ENCODE measurements at places on chromosomes 1 and 21.

DNA sequence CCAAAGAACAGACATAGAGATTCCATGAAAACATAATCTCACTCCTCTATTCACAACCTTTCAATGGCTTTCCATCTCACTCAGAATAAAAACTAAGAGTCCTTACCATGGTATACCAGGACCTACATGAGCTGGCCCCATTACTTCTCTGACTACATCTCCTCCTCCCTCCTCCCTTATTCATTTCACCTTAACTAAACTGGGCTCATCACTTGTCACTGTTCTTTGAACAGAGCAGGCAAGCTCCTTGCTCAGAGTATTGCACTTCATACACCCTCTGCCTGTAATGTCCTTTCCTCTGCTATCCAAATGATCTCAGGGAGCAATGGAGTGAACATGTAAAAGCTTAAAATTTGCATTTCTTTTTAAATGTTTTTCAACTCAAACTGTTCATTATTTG, 142.0 kb downstream of the MRPL39 start:
- DNase-seq: no peak

DNA sequence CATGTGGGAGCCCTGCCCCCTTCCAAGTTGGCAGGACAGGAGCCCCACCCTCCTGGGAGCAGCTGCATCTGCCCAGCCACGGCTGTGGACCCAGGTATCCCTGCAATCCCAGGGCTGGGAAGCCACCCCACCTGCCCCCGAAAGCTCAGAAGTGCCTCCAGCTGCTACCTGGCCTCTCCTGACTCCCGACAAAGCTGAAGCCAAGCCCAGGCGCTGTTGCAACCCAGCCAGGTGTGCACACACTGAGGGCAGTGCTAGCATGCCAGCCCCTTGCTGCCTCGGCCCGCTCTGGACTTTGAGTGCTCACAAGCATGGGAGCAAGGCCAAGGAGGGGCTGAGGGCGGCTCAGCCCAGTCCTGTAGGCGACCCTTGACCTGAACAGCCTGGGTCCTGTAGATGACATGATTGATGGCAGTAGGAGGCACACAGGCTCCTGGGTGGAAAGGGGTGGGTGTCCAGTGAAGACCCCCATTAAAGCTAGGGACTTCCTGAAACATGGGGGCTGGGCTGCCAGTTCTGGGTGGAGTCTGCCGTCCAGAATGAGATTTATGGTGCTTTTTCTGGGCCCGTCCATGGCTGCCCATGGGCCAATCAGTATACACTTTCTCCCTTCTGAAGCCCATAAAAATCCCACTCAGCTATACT, 2.8 kb upstream of the SSU72 start:
- DNase-seq: no peak

GRCh38 chr1:235511470-235512240, 7.4 kb upstream of the B3GALNT2 start:
- DNase-seq: no peak

DNA sequence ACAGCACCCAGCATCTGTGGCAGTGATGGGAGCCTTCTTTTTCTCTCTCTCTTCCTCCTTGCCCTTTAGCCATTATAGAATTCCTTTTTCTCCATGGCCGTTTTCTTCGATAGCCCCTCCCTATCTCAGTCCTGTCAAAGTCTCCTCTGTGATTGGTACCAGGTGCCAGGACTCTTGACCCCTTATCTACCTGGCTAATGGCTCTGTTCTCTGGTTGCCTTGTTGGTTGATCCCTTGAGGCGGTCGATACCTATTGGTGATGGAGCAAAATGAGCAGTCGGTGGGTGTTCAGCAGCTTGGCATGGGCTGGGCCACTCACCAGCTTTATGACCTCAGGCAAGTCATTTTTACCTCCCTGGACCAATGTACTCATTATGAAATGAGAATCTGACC, 2.0 kb downstream of the ATF3 start:
- no peak for DNase-seq

DNA sequence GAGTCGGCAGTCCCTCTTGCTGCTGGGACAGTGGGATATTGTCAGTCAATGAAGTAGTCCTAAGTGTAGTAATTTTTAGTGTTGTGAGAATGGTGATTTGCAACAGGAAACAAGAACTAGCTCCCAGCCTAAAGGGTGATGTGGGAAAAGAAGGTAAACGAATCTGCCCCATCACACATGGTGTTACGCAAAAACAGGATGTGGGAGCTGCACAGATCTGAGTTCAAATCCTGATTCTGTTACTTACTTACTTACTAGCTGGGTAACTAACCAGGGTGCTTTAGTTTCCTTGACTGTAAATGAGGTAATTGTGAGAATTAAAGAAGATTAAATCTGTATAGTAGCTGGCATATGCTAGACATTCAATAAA, 22.3 kb downstream of the NAV1 start:
- no peak for DNase-seq

DNA sequence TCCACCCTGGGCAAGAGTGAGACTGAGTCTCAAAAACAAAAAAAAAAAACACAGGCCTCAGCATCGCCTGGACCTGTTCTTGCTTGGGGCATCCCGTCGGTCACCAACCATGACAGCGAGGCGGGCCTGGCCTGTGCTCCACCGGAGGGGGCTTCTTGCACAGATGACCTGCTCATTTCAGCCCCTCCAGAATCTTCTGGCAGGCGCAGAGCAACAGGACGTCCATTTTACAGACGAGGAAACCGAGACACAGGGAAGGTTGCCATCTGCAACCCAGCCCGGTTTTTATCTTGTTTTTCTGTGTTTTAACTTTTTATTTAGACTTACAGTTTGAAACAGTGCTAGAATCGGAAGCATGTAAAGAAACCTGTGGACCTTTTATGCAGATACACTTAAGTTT, 918 bp downstream of the CSTB start:
- no peak for DNase-seq

DNA sequence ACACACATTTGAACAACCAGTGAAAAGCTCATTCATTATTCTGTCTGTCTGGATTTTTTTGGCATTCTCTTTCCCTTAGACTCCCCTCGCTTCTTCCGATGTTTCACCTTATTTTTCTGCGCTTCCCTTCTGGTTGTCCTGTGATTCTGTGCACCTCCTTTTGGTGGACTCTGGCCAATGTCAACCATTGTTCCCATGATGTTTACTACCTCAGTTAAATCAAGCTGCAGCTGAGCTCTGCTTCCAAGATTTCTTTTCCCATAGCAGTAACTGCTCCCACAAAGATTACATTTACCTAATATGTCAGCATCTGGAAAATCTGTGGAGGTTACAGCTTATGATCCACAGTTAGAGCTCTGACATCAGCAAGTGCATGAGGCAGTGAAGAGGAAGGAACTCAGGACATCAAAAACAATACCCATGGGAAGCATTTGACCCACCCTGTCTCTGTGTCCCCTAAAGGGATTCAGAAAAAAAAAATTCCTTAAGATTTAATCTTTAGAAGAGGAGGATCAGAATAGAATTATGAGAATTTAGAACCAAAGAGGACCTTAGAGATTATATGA, 69.9 kb upstream of the ADAMTS5 start:
- DNase-seq: no peak

DNA sequence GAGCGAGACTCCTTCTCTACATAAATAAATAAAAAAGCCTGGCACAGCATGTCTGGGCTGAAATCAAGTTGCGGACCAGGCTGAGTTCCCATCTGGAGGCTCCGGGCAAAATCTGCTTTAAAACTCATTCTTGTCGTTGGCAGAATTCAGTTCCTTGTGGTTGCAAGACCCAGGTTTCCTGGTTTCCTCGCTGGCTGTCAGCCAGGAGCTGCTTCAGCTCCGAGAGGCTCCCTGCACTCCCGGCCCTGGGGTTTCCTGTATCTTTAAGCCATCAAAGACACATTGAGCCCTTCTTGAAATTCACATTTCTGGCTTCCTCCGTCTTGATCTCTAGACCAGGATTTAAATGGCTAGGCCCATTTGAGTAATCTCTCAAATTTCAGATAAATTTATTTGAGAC, 20.6 kb upstream of the SCCPDH start:
- no peak for DNase-seq

GRCh38 chr1:114352797-114353196, 158.2 kb downstream of the TRIM33 start:
- DNase-seq: no peak

GRCh38 chr1:85184245-85184644, 16.6 kb downstream of the SYDE2 start:
- no peak for DNase-seq

GRCh38 chr1:246705368-246705767, 18.8 kb upstream of the SCCPDH start:
- DNase-seq: no peak

DNA sequence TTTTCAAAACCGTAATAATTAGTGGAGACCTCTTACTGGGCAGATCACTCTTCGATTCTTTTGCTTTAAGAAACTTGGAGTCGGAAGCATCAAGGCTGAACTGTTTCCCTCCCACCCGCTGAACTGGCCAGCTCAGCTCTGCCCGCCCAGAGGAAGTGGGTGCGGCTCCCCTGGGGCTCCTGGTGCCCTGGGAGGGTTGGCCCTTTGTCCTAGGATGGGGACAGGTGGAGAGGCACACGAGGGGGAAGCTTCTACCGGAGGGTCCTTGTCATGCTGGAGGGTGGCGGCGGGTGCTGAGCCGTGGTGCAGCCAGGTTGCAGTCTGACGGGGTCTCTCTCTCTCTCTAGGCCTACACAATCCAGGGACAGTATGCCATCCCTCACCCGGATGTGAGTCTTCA, 64.3 kb upstream of the COL6A1 start:
- no peak for DNase-seq

GRCh38 chr1:3461238-3461933, 6.9 kb downstream of the ARHGEF16 start:
- DNase-seq: no peak

DNA sequence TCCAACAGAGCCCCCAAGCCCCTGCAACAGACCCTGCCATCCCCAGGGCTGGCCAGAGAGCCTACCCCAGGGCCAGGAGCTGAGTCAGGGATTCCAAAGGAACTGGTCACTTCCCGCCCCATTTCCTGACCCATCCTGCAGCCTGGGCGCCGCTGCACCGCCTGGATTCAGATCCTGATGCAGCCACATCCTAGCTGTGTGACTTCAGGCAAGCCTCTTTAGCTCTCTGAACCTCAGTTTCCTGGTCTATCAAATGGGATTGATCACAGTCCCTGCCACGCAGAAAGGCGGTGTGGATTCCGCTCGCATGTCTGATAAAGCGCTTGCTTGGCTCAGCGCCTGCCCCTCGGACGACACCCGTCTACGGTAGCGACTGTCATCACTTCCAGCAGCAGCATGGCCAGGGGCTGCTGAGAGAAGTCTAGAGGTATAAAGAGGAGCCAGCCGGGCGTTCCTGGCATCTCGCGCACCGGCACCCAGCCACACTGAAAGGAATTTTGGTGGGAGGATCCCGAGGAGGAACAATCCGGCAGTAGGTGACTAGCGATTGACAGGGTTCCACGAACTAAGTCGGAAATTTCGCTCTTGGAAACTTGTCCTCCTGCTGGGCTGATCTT, 10.1 kb downstream of the EPHA2 start:
- no peak for DNase-seq

- no peak for DNase-seq
These were observed 41.9 kb downstream of the NPHP4 start for GRCh38 chr1:5950201-5950895.

DNA sequence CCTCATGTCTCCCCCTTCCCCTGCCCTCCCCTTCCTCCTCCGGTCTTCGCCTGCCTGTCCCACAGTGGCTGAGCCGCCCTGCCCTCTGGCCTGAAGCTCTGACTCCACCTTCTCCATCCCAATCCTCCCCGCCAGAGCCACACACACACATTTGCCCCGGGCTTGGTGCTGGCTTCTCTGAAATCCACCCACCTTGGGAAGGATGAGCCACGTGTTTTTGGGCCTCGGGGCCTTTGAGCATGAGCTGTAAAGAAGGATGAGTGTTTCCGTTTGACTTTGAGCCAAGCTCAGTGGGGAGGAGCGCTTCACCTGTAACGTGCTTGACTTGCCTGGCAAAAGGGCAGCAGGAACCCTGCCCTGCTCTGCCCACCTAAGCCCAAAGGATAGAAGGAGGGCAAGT, 295.1 kb downstream of the SIPA1L2 start:
- DNase-seq: no peak

DNA sequence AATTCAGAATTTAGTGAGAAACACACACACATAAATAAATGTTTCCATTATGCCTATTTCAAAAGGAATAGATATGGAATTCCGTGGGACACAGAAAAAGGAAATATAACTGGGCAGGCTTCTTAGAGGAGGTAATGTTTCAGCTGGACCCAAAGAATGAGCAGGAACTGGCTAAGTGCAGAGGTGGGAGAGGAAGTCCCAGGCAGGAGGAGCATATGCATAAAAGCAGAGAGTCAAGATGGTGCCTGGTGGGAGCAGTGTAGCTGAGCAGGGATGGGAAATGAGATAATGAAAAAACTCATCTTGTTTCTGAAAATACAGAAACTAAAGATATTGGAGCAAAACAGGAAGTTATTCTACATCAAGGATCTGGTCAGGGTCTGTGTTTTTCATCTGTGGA, 115.2 kb upstream of the MAGI3 start:
- DNase-seq: no peak

GRCh38 chr1:46315669-46316403, 12.3 kb downstream of the UQCRH start:
- no peak for DNase-seq

DNA sequence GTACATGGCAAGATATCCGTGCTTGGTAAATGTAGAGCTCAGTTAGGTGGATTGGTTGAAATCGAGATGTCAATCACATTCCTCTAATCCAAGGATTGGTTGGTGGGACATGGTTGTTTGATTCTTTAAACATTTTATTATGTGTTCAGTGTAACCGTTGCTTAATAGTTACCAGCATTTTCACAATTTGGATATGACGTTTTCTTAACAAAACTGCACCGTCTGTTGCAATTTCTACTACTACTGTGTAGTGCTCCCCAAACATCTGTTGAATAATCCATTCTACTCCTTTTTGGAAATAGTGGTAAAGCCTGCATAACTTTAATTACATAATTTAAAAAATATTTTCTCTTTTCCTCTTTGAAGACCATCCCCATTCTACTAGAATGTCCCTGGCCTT, 16.3 kb downstream of the OR2B11 start:
- DNase-seq: no peak

DNA sequence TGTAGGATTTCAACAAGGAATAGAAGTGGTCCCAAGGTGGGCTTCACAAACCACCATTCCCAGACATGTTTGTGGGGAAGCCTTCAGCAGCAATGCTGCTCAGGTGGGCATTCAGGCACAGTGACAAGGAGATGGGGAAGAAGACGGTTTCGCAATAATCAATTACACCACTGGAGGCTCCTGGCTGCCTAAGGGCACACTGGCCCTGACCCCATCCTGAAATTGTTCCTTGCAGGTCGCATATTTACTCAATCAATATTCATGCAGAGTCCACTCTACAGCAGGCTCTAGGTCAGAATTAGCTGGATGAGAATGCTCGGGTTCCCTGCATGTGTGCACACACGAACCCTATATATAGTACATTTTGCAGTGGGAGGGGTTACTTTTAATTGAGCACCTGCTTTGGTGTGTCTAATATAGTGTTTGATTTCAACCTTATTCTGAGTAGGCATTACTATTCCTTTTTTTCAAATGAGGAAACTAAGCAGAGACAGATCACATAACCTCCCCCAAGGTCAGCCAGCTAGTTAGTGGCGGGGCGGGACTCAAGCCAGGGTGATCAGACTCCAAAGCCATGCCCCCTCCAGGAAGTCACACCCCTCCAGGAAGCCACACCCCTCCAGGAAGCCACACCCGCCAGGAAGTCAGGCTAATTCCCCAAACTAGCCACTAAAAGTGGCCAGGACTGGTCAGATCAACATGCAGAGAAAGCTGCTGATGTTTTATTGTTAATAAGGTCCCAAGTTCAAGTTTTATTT, 106.5 kb downstream of the HLCS start:
- no peak for DNase-seq

- no peak for DNase-seq
These were observed 8.8 kb upstream of the WDTC1 start for GRCh38 chr1:27225621-27226020.

Measured in activated CD8-positive, alpha-beta memory T cell treated with anti-CD3 and anti-CD28 coated beads for 48 hours (primary cell).